Bronchial epithelial cell (primary cell): ENCODE measurements at places on chromosomes 7 and 10. TPM values are rescaled to one million over a fixed set of nuclear protein-coding genes. Genes with fewer than 3 reads are reported as not detected.
A peak's percentile ranks its signal among the peaks of the same experiment; 100 is the strongest.

- peak; percentile 89 for DNase-seq
These were observed 1.4 kb upstream of the CREB5 start for GRCh38 chr7:28410628-28411531.

- no peak for DNase-seq
These were observed 487.8 kb upstream of the TEX47 start for GRCh38 chr7:89283302-89283701.

GRCh38 chr7:68146983-68147382 is 1150.3 kb downstream of the TYW1 start:
- DNase-seq = no peak

DNA sequence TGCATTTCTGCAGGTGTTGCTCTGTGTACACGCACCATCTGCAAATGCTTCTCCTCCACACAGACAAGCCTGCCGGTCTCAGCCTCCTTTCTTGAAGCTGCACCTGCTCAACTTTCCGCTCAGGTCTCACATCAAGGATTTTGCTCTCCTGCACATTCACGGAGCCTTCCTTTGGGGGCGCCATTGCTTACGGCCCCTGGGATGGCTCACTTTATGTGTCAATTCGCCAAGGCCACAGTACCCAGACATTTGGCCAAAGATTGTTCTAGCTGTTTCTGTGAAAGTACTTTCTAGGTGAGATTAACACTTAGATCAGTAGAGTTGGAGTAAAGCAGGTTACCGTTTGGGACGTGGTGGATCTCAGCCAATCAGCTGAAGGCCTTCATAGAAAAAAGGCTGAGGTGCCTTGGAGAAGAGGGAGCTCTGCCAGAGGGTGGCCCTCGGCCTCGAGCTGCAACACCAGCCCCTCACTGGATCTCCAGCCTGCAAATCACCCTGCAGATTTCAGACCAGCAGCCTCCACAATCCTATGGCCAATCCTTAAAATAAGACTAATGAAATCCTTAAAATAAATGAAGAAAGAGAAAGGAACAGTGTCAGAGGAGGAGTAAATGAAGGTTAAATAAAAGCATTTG is 39.9 kb upstream of the PPP2R2D start:
- no peak for DNase-seq

GRCh38 chr7:130926001-130926691 is 192.1 kb upstream of the KLF14 start:
- DNase-seq = no peak

- peak; percentile 18 for DNase-seq
These were observed 290.8 kb downstream of the NXPH1 start for GRCh38 chr7:8724080-8724718.

DNA sequence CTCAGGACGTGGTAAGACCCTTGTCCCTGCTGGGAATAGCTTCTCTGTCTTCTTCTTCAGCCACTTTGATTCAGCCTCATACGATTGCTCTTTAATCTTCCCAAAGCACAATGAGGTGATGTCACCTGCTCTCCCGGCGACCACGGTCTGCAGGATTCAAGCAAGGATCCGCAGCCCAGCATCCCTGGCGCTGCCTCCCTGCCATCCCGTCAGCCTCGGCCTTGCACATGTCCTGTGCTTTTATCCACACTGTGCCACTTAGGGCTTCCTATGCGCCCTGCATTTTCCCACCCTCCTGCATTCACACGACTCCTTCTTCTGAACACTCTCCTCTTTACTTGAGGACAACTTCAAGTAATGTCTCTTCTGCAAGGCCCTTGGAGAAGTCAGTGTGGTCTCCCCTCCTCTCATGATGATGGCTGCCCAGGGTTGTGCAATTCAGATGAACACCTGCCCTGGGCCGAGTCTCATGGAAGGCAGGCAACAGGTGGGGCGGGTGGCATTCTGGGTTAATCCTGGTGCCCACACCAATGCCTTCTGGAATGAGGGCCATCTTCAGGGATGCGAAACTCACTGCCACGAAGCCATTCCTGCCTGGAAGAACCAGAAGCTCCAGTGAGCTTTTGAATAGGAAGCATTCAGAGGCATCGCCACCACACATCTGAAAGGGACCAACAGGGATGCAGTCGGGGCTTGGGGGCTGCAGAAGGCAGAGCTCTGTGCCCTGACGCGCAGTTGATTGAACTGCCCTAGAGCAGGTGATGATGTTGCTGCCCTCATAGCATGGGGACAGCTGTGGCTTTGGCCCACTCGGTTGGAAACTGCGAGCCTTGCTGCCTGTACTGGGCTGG is 287.5 kb downstream of the GLRX3 start:
- DNase-seq = no peak

- no peak for DNase-seq
These were observed 41.1 kb upstream of the GARS1 start for GRCh38 chr7:30553546-30553945.

DNA sequence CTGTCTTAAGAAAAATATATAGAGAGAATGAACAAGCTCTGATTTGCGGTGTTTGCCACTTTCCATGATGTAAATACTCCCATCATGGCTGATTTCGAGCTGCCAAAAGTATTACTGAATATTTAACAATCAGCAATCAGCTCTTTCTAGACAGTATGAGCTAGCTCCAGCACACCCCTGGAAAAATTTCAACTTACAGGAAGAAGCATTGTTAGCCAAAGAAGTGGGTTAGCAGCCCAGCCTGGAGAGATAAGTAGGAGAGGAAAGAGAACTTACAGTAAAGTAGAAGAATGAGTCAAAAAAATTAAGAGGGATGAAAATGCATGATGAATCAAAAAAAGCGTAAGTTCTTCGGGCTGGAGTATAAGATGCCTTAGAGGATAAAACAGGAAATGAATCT is 60.6 kb upstream of the ANK3 start:
- DNase-seq = no peak

GRCh38 chr7:39399986-39400385 is 166.2 kb upstream of the YAE1 start:
- no peak for DNase-seq

DNA sequence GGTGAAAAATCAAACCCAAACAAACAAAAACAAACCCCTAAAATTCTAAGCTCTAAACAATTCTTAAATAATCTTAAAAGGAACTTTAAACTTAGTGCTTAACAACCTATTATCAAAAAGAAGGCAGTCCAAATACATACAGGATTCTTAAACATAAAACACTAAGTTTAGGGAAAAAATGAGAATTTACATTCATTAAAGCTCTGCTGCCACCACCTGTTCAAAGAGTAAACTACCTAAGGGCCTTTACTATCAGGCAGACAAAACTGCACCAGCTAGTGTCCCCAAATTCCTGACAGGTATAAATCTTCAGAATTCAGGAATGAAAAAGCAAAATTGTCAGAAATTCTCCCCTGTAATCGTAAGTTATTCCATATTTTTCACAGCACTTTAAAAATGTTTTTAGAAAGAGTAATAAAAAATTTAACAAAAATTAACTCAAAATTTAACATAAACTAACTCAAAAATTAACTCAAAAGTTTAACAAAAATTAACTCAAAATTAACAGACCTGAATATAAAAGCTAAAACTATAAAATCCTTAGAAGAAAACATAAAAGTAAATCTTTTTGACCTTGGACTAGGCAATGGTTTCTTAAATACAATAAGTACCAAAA is 55.1 kb downstream of the PDZD8 start:
- DNase-seq = peak; percentile 28

DNA sequence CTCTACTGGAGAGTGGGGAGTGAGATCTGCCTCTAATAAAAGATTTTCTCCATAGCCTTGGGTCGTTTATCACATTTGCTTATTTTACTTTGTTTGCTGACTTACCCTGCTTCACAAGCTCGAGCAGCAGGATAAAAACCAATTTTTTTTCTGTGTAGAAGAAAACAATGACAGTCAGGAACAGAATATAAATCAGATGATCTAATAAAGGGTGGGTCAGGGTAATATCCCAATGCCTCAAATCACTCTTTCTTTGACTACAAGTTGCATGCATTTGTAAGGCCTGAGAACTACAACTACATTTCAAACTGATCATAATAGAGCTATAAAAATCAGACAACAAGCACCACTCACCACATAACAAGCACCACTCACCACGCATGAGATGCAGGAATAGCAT is 174.4 kb upstream of the ADARB2 start:
- no peak for DNase-seq

DNA sequence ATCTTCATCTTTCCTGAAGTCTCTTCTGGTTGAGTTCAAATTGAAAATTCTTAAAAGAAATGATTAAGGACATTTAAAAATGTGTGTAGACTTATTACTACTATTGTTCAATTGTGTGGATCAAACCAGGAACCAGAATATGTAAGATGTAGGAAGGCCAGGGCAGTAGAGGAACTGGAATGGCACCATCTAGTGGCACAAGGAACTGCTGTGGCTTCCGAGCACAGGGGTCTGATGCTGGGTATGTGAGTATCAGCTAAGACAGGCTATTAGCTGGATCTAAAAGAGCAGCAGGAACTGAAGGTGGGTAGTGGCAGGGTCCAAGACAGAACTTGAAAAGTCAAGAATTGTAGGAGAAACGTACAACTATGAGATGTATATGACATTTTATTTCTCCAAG is 247.3 kb downstream of the SEMA3A start:
- peak; percentile 22 for DNase-seq

GRCh38 chr10:27745732-27746396 is at the start of gene MKX:
Gene MKX (minus strand): TSS chr10:27745819. CDS start chr10:27743415, 2,404 bp downstream.
- no peak for DNase-seq

- no peak for DNase-seq
These were observed 26.1 kb downstream of the PRKCQ start for GRCh38 chr10:6553937-6554336.

The OR2A42 gene
- not detected in 2 replicates for total RNA-seq

The ZPBP gene
- total RNA-seq = not detected in 2 replicates

The MSRB2 gene
- total RNA-seq = 11.1 and 13.7 TPM in 2 replicates

The CDK14 gene
- total RNA-seq = 7.3 and 8.7 TPM in 2 replicates

The SLC26A5 gene
- not detected in 2 replicates for total RNA-seq

The ZNF853 gene
- 0.26 and 0.53 TPM in 2 replicates for total RNA-seq
